Astrocyte (in vitro differentiated cells and primary cell): ENCODE measurements at places on chromosomes 6 and 20. TPM values are rescaled to one million over a fixed set of nuclear protein-coding genes. Genes with fewer than 3 reads are reported as not detected.

The SYNJ2 gene
- total RNA-seq, result 28.4 and 31.8 TPM in 2 replicates

The BPIFB4 gene
- total RNA-seq, result not detected in 2 replicates

The OR2J2 gene
- total RNA-seq, result not detected in 2 replicates

The POU5F1 gene
- 5.4 and 6.3 TPM in 2 replicates for total RNA-seq

The SPAG4 gene
- 1.2 TPM in 2 replicates for total RNA-seq

The GNAS-AS1 gene
- total RNA-seq, result 2.8 and 3.8 TPM in 2 replicates
